ENCODE measurements at places on chromosomes 6 and 20. TPM values are rescaled to one million over a fixed set of nuclear protein-coding genes. Genes with fewer than 3 reads are reported as not detected.

SLC17A2 gene
- not detected for total RNA-seq

POLR3F gene
- total RNA-seq = 9.7 TPM

BACH2 gene
- 5.6 TPM for total RNA-seq

- peaks cover 6% of the 10 kb centered on the region for H3K4me1 ChIP-seq
- no peak overlapping the region for H3K4me3 ChIP-seq
- no peaks in the 10 kb centered on the region for H3K36me3 ChIP-seq
- DNase-seq = no peak
Measured at GRCh38 chr6:39090036-39090435, 24.9 kb downstream of the SAYSD1 start.

DNA sequence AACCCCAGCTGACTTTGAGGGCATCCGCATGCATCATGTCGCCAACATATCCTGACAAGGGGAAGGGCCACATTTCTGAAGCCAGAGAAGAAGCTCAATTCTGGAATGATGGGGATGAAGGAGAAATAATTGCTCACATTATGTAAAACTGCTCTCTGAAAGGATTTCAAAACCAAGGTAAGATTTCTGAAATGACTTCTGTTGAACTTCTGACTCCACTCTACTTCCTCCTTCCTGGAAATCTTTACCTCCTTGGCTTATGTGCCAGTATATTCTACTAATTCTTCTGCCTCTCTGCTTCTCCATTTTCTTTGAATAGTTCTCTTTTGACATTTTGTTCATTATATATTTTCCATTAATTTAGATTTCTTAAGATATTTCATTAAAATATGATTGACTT, 31.9 kb downstream of the HLA-DPB1 start:
- no peak overlapping the region for H3K4me3 ChIP-seq
- no peaks in the 10 kb centered on the region for H3K36me3 ChIP-seq
- H3K4me1 ChIP-seq = no peaks in the 10 kb centered on the region
- H3K27me3 ChIP-seq = peaks cover 30% of the 10 kb centered on the region
- no peak overlapping the region for H3K27ac ChIP-seq

DNA sequence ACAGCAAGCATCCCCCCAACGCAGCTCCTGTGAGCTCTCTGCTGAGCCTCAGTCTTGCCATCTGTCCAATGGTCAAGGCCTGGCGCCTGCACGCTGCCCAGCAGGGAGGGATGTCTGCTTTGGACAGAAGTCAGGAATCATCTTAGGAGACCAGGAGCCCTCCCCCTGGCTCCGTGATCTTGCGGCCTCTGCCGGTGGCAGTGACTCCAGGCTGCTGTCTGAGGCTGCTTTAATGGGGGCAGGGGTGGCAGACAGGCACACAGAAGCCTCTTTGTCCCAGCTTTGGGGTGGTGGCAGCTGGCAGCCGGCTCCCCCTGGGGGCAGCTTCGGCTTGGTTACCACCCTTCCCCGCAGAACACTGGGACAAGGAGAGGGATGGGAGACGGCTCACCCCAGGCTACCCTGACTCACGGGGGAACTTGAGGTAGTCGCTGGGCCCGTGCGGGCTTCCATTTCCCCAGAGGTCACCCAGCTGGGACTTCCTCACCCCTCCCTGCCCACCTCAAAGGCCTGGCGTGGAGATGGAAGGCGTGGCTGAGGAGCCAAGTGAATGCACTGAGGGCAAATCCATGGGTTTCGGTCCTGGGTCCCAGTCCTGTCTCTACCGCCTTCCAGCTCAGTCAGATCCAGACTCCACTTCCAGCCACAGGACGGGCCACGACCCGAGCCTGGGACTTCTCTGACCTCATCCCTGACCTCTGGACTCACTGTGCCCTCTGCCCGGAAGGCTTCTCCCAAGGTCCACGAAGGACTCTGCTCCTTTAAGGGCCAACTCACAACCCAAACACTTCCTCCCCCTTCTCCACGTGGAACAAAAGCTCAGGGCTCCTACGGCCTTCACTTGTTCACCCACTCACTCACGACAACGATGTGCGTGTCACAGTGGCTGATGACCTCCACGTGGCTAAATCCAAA, 14.8 kb downstream of the PEDS1 start:
- no peaks in the 10 kb centered on the region for H3K27me3 ChIP-seq
- H3K27ac ChIP-seq = peak overlapping the region; percentile 57
- no peak overlapping the region for H3K4me3 ChIP-seq
- no peaks in the 10 kb centered on the region for H3K4me1 ChIP-seq
- DNase-seq = no peak

GRCh38 chr6:33861722-33862121, 57.9 kb upstream of the MLN start:
- H3K36me3 ChIP-seq = no peaks in the 10 kb centered on the region
- DNase-seq = no peak
- H3K27ac ChIP-seq = no peak overlapping the region

- no peak overlapping the region for H3K4me3 ChIP-seq
- no peak for DNase-seq
- H3K4me1 ChIP-seq = no peaks in the 10 kb centered on the region
- H3K27ac ChIP-seq = no peak overlapping the region
- no peaks in the 10 kb centered on the region for H3K36me3 ChIP-seq
- no peaks in the 10 kb centered on the region for H3K27me3 ChIP-seq
Measured at GRCh38 chr6:81950877-81951276, 198.4 kb upstream of the TENT5A start.

DNA sequence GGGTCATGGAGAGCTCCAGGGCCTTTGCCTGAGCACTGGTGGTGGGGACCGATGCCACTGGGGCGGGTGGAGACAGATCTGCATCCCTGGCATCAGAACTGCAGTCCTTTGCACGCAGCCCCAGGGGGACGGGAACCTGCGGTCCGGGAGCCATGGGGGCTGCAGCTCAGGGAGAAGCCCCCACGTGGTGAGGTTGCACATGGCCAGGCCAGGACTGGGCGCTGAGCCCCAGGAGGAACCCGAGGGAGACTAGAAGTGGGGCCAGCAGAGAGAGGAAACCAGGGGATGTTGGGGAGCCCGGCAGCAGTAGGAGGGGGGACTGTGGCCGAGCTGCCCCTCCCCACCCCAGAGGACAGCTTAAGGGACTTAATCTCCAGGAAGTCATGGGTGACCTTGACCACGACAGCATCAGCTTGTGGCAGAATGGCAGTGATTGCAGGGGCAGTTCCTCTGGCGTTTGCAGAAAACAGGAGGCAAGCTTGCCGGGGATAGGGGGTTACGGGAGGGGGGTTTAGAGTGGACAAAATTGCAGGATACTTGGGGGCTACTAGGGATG, 18.0 kb upstream of the LSM14B start:
- no peaks in the 10 kb centered on the region for H3K27me3 ChIP-seq
- DNase-seq = no peak
- H3K36me3 ChIP-seq = no peaks in the 10 kb centered on the region
- no peaks in the 10 kb centered on the region for H3K4me1 ChIP-seq

GRCh38 chr6:157647261-157647915, 175.7 kb upstream of the SNX9 start:
- no peaks in the 10 kb centered on the region for H3K27me3 ChIP-seq
- H3K27ac ChIP-seq = no peak overlapping the region
- H3K4me1 ChIP-seq = no peaks in the 10 kb centered on the region
- DNase-seq = no peak
- H3K4me3 ChIP-seq = no peak overlapping the region
